CD4-positive, alpha-beta memory T cell (primary cell): ENCODE measurements at places on chromosomes 2 and 18. TPM values are rescaled to one million over a fixed set of nuclear protein-coding genes. Genes with fewer than 3 reads are reported as not detected.

- H3K27me3 ChIP-seq: no peaks in the 10 kb centered on the region
- H3K4me1 ChIP-seq: peaks cover 5% of the 10 kb centered on the region
- no peak overlapping the region for H3K27ac ChIP-seq
- DNase-seq: no peak
Observed at GRCh38 chr18:44893045-44893706, 212.5 kb downstream of the SETBP1 start.

AQP4 gene
- total RNA-seq: not detected

RAPGEF4 gene
- not detected for total RNA-seq

MROH2A gene
- total RNA-seq: not detected

TTC27 gene
- 27.5 TPM for total RNA-seq

- DNase-seq: no peak
- no peak overlapping the region for H3K4me3 ChIP-seq
- no peaks in the 10 kb centered on the region for H3K27me3 ChIP-seq
- H3K4me1 ChIP-seq: no peaks in the 10 kb centered on the region
- H3K36me3 ChIP-seq: no peaks in the 10 kb centered on the region
- no peak overlapping the region for H3K27ac ChIP-seq
Observed at GRCh38 chr18:79617511-79618500, 61.8 kb upstream of the CTDP1 start.

DNA sequence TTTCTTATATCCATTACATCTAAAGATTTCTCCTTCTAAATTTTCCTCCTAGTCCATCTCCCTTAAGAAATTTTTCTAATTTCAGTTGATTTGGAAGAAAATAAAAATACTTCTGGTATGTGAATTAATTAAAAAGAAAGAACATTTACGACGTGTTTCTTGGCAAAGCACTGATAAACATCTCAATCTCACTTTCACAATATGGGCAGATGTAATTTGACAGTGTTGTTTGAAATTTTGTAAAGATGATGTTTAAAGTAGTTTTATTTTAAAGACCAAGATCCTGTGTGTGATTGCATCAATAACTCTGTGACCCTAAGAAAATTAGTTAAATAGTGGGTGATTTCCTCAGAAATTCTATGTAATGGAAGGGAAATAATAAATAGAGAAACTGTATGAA lies 510.0 kb downstream of the PARD3B start:
- no peaks in the 10 kb centered on the region for H3K27me3 ChIP-seq
- no peak overlapping the region for H3K4me3 ChIP-seq
- H3K4me1 ChIP-seq: no peaks in the 10 kb centered on the region

- H3K4me1 ChIP-seq: no peaks in the 10 kb centered on the region
- no peak within 1 kb of the TSS for H3K27ac ChIP-seq
- H3K27me3 ChIP-seq: no peaks in the 10 kb centered on the region
- no peak within 1 kb of the TSS for H3K4me3 ChIP-seq
Observed at GRCh38 chr2:94871226-94872087, at the start of gene TEKT4. TSS of gene TEKT4 (plus strand) at chr2:94871430. CDS start at chr2:94871580, 150 bp downstream.

- H3K27me3 ChIP-seq: no peaks in the 10 kb centered on the region
- H3K27ac ChIP-seq: no peak overlapping the region
- no peaks in the 10 kb centered on the region for H3K4me1 ChIP-seq
- H3K4me3 ChIP-seq: no peak overlapping the region
Observed at GRCh38 chr2:61924895-61925663, 19.6 kb downstream of the COMMD1 start.

DNA sequence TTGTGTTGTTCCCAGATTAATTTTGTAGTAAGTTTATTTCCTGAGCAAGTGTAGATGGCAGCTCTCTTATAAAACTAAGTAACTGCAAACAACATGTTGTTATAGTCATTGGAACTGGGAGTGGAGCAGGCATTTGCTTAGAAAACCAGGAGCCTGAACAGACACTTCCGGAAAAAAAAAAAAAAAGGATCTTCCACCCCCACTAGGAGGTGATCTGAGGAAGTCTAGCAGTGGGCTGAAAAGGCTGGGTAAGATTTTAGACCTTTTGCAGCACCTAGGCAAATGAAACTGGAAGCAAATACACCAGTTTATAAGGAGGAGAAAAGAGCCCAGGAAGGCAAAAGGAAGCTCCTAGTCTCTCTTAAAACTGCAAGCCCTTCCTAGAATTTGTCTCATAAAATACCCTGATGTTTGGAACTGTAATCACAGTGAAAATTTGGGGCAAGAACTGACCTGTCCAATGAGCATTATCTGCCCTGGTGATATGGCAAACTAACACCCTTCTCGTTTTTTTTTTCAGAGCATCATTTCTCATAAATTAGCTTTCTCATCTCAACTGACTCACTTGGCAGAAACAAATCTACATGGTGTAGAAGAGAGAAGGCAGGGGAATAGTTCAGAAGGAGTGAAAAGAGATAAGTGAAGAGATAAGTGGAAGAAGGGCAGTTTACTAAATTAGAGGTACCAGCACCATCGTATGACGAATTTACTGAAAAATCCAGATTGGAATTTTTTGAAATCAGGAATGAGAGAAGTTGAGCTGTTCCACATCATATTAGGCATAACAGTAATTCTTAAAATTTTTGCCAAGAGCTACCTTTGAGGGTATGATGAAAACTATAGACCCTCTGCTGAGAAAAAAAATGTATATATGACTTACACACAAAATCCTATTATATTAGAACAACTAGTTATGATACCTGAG lies 4.2 kb upstream of the CCNYL1 start:
- no peaks in the 10 kb centered on the region for H3K36me3 ChIP-seq
- no peaks in the 10 kb centered on the region for H3K27me3 ChIP-seq
- H3K4me1 ChIP-seq: peaks cover 7% of the 10 kb centered on the region
- H3K27ac ChIP-seq: no peak overlapping the region
- DNase-seq: no peak

GRCh38 chr2:218607436-218608115 lies at the start of gene PLCD4:
TSS of gene PLCD4 (plus strand) at chr2:218607899. CDS start at chr2:218615740, 7,841 bp downstream.
- H3K4me1 ChIP-seq: no peaks in the 10 kb centered on the region
- no peaks in the 10 kb centered on the region for H3K27me3 ChIP-seq
- DNase-seq: no peak
- no peak within 1 kb of the TSS for H3K4me3 ChIP-seq

TACR1 gene
- not detected for total RNA-seq

DNA sequence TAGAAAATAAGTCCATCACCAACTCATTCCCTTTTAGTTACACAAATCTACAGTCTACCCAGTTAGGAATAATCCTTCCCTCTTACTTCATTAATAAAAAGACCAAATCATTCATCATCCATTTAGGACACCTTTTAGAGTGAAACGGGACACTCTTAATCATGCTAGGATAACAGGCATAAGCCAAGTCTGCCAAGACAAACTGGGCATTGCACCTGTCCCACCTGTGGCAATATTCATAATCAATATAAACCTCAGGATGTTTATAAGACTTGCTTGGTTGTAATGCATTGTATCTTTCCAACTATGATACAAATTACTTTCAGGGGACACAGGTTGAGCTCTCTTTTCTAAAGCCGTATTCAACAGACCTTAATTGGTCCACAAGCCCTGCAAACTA lies 82.7 kb upstream of the SH3BP4 start:
- no peaks in the 10 kb centered on the region for H3K27me3 ChIP-seq
- no peak for DNase-seq
- H3K27ac ChIP-seq: no peak overlapping the region
- H3K4me1 ChIP-seq: no peaks in the 10 kb centered on the region
- no peaks in the 10 kb centered on the region for H3K36me3 ChIP-seq
- H3K4me3 ChIP-seq: no peak overlapping the region

CPLX4 gene
- total RNA-seq: not detected

GRCh38 chr2:206435742-206436141 lies 7.6 kb upstream of the ADAM23 start:
- H3K4me3 ChIP-seq: no peak overlapping the region
- H3K36me3 ChIP-seq: no peaks in the 10 kb centered on the region
- H3K27ac ChIP-seq: no peak overlapping the region
- no peaks in the 10 kb centered on the region for H3K4me1 ChIP-seq

DNA sequence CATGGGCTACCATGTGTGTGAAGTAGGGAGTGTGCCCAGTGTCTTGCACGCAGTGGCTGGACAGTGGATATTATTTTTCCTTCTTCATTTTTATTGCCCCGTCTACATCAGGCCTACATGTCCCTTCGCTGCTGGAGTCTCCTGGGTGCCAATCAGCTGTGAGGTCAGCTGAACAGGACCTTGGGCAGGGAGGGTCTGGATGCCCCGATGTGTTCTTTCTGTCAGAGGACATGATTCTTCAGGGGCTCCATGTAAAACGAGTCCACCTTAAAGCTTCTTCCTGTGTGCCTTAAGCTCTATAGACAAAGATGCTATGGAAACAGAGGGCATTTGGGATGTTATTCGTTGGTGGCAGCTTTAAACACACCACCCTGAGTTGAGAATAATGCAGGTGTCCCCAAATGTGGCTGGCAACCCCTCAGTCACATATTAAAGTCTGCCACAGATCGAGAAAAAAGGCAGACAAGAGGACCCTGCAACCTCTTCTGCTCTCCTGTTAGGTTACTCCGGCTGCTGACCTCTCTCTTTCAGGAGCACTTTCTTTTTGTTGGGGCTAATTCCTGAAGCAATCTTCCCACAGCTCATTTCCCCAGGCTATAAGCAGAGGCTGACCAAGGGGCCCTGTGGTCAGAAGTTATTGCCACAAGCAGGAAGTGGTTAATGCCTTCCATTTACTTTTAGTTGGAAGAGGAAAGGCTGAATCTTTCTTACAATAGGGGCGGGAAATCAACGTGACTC lies 20.0 kb downstream of the GREB1 start:
- no peaks in the 10 kb centered on the region for H3K36me3 ChIP-seq
- no peak overlapping the region for H3K4me3 ChIP-seq
- DNase-seq: no peak

- no peaks in the 10 kb centered on the region for H3K27me3 ChIP-seq
- no peak overlapping the region for H3K4me3 ChIP-seq
- no peaks in the 10 kb centered on the region for H3K36me3 ChIP-seq
Observed at GRCh38 chr2:30655211-30655610, 152.0 kb downstream of the CAPN13 start.

ALLC gene
- not detected for total RNA-seq

DNA sequence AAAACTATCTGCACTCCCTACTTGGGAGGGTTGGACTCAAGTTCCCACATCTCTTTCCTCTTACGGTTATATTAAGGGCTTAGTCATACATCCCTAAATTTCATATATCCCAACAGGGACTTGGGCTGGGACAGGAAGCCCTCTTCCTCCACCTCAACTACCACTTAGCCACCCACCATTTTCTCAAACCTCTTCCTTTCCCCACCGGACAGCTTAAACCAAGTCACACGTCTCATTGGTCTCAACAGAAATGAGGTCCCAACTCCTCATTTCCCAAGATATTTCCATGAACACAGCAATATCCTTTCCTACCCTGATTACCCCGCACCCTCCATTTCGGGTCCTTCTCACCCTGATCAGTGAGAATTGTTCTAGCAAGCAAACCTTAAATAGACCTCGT lies 736 bp downstream of the ZSCAN30 start:
- H3K27me3 ChIP-seq: no peaks in the 10 kb centered on the region
- peaks cover 36% of the 10 kb centered on the region for H3K4me1 ChIP-seq
- no peak for DNase-seq
- H3K4me3 ChIP-seq: peak overlapping the region; percentile 84

DCDC2C gene
- total RNA-seq: not detected

GRCh38 chr2:100577777-100578176 lies 15.0 kb downstream of the PDCL3 start:
- peaks cover 9% of the 10 kb centered on the region for H3K36me3 ChIP-seq
- H3K27me3 ChIP-seq: no peaks in the 10 kb centered on the region
- no peak for DNase-seq
- no peak overlapping the region for H3K4me3 ChIP-seq

- no peak overlapping the region for H3K4me3 ChIP-seq
- H3K4me1 ChIP-seq: no peaks in the 10 kb centered on the region
- H3K36me3 ChIP-seq: no peaks in the 10 kb centered on the region
- H3K27ac ChIP-seq: no peak overlapping the region
Observed at GRCh38 chr18:23838801-23839366, 149.6 kb downstream of the LAMA3 start.

GRCh38 chr2:44075541-44075940 lies 79.8 kb upstream of the LRPPRC start:
- no peak for DNase-seq
- no peaks in the 10 kb centered on the region for H3K36me3 ChIP-seq
- H3K27me3 ChIP-seq: no peaks in the 10 kb centered on the region
- H3K4me3 ChIP-seq: no peak overlapping the region

GRCh38 chr2:122737429-122738077 lies 982.1 kb downstream of the TSN start:
- H3K4me1 ChIP-seq: no peaks in the 10 kb centered on the region
- no peak overlapping the region for H3K27ac ChIP-seq
- no peak overlapping the region for H3K4me3 ChIP-seq
- no peak for DNase-seq

SPEG gene
- 8.8 TPM for total RNA-seq

GRCh38 chr2:211881449-211881848 lies 657.2 kb downstream of the ERBB4 start:
- H3K27ac ChIP-seq: no peak overlapping the region
- H3K36me3 ChIP-seq: no peaks in the 10 kb centered on the region
- no peaks in the 10 kb centered on the region for H3K27me3 ChIP-seq
- no peak overlapping the region for H3K4me3 ChIP-seq

DNA sequence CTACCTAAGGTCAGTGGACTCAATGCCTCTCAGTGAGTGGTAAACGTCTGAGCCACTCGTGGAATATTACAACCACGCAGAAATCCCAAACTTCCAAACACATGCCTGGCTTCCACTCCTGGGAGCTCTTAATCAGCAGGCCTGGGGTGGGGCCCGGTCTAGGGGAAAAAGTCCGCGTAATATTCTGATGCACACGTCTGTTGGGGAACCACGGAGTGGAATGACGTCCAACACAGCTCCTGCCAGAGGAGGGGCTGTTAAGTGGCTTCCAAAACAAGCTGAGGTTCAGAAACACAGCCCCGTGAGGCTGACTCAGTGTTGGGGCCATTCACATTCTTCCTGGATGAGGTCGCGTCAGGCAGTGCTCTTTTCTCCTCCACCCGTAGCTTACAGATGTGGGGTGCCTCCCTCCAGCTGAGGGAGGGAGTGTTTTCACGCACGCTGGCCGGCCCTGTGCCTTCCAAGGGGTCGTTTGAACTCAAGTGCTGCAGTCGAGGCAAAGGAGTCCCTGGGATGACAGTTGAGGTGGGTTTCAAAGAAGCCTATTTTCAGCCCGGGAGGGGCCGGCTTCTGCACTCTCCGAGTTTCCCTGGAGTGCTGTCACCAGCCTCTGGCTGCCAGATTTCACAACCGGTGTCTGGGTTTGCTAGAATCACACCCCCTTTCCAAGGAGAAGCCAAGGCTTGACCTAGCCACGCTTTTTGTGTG lies 73.1 kb downstream of the ACKR3 start:
- H3K27me3 ChIP-seq: no peaks in the 10 kb centered on the region
- H3K4me3 ChIP-seq: no peak overlapping the region
- no peak overlapping the region for H3K27ac ChIP-seq
- no peak for DNase-seq
- no peaks in the 10 kb centered on the region for H3K36me3 ChIP-seq
- no peaks in the 10 kb centered on the region for H3K4me1 ChIP-seq

DNA sequence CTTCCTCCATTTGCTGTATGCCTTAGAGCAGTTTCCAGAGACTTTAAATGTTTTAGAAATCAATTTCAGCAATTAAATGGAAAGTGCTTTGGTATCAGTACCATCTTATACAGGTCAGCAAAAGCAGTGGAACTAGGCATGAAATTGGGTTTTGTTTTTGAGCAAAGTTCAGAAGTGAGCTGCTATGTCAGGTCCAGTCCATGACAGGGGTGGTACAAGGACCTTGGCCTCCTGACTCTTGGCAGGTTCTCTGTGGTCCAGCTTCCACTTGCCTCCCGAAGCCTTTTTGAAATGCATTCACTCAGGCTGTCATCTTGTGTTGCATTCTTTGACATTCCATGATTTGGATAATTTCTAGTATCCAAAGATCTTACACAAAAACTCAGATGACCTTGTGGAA lies 159.3 kb downstream of the ACOXL start:
- DNase-seq: no peak
- H3K27ac ChIP-seq: no peak overlapping the region
- no peak overlapping the region for H3K4me3 ChIP-seq
- no peaks in the 10 kb centered on the region for H3K4me1 ChIP-seq
- H3K36me3 ChIP-seq: no peaks in the 10 kb centered on the region
